ENCODE measurements at places on chromosomes 6 and 20.

DNA sequence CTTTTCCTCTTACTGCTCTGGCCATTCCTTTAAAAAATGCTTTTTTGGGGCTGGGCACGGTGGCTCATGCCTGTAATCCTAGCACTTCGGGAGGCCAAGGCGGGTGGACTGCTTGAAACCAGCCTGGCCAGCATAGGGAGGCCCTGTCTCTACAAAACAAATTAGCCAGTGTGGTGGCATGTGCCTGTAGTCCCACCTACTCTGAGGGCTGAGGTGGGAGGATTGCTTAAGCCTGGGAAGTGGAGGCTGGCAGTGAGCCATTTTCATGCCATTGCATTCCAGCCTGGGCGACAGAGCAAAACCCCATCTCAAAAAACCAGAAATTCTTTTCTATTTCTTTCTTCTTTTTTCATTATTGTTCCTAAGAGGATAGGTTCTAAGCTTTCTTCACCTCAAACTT is 36.9 kb upstream of the RNF144B start:
- no peak for DNase-seq

DNA sequence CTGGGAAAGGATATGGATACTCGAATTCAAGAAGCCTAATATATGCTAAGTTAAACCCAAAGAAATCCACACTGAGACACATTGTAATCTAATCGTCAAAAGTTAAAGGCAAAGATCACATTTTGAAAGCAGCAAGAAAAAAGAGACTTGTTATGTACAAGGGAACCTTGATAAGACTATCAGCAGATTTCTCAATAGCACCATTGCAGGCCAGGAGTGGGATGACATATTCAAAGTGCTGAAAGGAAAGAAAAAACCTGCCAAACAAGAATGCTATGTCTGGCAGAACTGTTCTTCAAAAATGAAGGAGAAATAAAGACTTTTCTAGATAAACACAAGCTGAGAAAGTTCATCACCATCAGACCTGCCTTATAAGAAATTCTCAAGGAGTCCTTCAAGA is 75.2 kb downstream of the COL21A1 start:
- DNase-seq, result no peak

GRCh38 chr6:123962508-123962907 is 158.8 kb downstream of the NKAIN2 start:
- no peak for DNase-seq

DNA sequence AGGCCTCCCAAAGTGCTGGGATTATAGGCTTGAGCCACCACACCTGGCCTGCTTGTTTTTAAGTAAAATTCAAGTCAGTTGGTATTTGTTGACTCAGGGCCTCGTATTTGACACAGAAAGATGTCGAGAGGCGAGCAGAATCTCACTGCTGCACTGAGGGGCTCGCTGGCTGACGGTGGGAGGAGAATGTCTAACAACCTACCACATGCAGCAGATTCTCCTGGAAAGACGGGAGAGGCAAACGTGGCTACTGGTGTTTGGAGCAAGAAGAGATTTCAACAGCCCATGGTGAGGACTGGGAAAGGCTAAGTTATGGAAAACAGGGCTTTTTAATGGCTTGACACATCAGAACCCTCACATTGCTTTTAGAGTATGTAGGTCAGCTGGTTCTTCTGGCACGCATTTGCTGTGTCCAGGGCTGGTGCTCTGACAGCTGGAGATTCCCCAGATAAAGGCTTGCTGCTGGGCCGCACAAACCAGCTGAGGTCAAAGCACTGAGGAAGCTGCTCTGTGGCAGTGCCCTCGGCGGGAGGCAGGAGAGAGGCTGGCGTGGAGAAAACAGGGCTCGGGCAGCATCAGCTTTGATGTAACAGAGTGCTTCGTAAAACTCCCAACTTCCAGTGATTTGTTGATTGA is 84.2 kb upstream of the FRMD1 start:
- DNase-seq, result no peak

- DNase-seq, result no peak
These were observed 10.4 kb downstream of the CALHM6 start for GRCh38 chr6:116471531-116471930.

- no peak for DNase-seq
These were observed 357.3 kb upstream of the JARID2 start for GRCh38 chr6:14888575-14889000.

- peak; percentile 12 for DNase-seq
These were observed 19.4 kb downstream of the GPX6 start for GRCh38 chr6:28496099-28496779.

- peak; percentile 16 for DNase-seq
These were observed 263.4 kb upstream of the MAN1A1 start for GRCh38 chr6:119612911-119613381.

DNA sequence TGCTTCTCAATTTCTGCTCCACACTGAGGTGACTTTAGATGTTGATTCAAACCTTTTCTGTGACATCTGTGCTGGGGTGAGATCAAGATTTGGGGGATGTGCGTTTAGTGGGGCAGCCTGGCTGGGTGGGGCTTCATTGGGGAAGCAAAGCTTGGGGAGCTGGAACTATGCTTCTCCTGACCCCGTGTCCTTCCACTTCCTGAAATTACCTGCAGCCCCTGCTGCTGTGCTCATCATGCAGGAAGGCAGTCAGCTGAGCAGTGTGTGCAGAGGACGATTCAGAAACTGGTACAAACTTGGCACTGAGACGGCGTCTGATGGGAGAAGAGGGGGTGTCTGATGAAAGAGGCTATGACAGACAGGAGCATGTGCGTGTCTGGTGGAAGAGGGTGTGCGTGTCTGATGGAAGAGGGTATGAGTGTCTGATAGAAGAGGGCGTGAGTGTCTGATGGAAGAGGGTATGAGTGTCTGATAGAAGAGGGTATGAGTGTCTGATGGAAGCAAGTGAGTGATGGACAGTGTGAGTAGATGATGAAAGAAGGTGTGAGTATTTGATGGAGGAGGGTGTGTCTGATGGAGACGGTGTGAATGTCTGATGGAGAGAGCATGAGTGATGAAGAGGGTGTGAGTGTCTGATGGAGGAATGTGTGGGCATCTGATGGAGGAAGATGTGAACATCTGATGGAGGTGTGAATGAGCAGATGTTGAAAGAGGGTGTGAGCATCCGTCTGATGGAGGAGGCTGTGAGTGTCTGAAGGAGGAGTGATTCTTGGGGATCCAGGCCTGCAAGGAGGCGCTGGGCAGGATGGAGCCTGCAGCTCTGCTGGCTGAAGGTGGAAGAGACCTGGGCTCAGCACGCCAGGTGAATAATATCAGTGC is 103.4 kb downstream of the SYCP2 start:
- DNase-seq, result no peak

DNA sequence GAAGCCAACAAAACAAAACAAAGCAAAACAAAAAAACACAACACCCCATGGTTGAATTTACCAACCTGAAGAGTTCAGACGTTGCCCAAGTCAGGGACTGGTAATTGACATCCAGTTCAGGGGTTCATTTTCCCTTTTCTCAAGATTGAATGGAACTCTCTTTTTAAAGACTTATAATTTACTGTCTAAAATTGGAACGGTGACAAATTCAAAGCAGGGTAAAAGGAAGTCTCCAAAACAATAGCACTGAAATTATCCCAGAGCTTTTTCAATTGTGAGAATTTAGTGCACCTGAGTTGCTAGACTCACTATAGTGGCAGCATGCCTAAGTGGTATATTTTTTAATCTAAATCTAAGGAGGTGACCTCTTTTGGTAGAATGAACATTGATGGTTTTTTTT is 90.9 kb upstream of the PREP start:
- DNase-seq, result no peak

DNA sequence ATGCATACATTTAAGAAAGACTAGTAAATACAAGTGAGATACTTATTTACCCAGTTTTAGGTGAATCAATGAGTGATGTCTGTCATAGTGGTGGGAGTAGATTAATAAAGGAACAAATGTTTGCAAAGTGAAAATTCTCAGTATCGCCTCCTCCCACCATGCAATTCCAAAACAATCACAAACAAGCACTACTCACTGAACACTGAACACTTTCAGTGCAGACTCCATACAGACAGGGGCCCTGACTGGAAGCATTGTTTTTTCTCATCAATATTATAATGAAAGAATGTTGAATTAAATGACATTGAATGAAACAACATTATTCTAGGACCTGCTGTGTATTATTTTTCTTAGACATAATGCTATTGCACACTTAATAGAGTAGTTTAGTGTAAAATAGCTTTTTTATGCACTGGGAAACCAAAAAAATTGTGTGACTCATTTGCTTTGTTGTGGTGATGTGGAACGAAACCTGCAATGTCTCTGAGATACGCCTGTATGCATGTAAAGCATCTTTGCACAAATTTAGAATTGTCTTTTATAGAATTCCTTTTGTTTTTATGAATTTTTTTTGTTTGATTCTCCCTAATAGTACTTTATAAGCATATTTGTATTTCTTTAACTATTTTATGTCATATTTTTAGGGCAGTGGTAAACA is 317.5 kb downstream of the UTRN start:
- DNase-seq, result no peak

DNA sequence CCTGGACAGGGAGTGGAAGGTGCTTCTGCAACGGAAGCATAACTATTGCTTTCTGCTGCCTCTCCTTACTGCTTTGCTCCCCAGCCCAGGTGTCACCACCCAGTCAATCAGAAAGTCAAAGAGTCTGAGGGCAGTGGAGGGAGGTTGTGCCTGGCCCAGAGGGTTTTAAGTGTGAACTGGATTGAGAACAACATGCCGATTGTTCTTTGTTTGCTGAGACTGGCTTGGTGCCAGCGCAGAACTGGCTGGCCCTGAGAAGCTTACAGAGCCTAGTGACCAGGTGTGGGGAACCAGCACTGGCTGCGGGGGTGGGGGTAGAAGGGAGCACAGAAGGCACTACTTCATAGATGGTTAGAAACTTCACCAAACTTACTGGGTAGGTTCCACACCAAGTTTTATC is 31.1 kb upstream of the ENPP4 start:
- DNase-seq, result no peak

DNA sequence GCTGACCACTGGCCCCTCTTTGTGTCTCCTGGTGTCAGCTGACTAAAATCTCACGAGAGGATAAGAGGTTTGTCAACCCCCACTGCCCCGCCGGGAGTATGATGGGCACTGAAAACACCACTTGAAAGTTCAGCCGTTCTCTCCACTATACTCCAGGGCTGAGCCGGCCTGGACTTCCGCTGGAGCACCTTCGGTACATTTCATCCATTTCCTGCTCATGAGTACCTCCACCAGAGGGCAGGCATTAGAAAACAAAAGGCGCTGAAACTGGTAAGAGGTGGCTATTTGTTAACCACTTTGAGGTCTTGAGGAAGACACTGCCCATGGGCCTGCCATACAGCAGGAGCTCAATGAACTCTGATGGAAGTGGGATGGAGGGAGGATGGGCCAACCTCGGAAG is 17.9 kb upstream of the ANKRD60 start:
- DNase-seq, result peak; percentile 54

DNA sequence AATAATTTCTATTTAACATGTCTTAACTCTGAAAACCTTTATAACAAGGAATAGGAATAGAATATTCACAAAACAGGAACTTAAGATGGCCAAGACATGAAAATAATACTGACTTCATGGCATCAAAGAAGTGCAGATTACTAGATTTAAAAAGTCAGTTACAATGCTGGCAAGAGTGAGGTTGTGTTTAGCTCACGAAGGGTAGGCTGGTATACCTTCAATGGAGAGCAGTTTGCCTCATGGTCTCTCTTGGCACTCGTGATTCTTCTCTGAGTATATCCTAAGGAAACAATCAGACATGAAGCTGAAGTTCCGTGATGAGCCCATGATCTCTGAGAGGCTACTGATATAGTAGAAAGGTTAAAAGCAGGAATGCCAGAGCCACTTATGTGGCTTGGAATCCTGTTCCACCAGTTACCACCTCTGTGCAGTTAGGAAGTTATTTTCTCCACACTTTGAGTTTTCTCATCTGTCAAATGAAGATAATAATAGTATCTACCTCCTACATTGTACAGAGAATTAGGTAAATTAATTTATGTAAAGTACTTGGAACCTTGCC is 7.2 kb downstream of the NCOA7 start:
- no peak for DNase-seq

- no peak for DNase-seq
These were observed 68.5 kb upstream of the ARMC2 start for GRCh38 chr6:108779536-108780275.

GRCh38 chr6:144683216-144684070 is 398.3 kb downstream of the UTRN start:
- no peak for DNase-seq

- no peak for DNase-seq
These were observed 11.6 kb downstream of the PIGT start for GRCh38 chr20:45427236-45428149.

DNA sequence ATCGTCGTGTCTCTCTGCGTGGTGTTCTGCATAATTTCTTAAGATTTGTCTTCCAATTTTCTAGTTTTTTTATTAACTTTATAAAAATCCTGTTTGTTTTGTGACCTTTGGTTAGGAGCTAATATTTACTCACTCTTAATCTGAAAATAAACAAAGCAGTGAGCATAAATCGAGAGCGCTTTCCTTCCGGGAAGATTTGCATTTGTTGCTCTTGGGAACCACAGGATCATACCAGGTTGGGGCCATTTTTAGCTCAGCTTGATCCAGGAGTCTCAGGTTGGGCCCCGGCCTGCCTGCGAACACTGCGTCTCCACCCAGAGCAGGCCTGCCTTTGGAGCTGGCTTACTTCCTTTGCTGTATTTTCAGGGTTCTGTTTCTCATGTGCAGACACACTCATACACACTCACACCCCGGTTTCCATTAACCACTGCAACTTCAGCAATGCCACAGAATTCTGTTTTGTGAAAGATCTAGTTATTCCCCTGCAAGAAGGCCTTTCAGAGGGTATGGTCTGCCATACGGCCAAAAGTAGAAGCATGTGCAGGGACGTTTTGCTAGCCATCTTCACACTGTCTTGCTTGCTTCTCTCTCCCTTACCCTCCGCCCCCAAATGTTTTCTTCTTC is 17.3 kb downstream of the BPHL start:
- no peak for DNase-seq

- no peak for DNase-seq
These were observed 90.4 kb downstream of the FNDC1 start for GRCh38 chr6:159259441-159260125.

DNA sequence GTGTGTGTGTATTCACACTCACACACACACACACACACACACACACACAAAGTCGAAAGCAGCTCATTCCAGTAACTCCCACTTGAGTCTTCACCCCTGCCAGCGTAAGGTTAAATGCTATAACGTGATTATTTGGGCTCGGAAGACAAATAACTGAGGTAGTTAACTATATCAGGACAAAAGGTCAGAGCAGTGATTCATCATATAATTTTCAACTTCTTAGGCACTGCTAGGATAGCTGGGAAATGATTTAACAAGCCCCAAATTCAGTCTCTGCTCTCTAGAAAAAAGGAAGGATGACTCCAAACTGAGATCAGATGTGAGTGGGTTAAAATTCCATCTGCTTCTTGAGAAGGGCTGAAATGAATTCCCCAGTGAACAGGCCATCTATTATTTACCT is 30.7 kb downstream of the HDGFL1 start:
- DNase-seq, result peak; percentile 74

All from iris pigment epithelial cell (primary cell).